SK-N-SH (cell line): ENCODE measurements at places on chromosomes 6 and 20.

DNA sequence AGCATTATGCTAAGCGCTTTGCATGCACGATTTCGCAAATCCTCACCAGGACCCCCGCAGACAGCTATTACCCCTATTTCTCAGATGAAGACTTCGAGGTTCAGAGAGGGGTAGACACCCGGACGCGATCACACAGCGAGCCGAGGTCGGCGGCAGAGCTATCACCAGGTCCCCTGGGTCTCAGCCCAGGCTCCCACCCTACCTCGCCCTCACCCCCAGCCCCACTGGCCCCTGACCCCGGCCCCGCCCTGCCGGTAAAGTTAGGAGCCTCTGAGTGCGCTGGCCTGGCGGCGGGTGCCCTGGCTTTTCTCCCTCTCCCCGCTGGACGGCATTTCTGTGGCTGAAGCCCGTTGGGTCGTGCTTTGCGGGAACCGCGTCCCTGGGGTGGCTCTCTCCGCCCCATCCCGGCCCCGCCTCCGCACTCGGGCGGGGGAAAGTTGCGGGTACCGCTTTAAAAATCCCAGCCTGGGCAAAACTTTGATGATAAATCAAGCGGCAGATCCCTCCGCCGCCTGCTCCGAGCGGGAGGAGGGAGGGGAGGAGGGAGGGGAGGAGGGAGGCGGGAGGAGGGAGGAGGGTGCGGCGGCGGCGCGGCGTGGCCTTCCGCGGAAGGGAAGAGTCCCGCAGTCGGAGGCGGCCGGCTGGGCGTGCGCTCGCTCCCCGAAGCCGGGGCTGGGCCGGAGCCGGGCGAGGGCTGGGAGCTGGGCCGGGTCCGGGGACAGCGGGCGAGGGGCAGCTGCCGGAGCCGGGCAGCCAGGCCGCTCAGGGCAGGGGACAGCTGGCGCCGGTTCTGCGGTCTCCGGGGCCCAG is at the start of gene VSTM2L:
Gene VSTM2L, plus strand, starts transcription at position 624 of the 810 bp plus-strand sequence. CDS start 224 bp downstream, outside the sequence.
- DNase-seq: peak; percentile 88

DNA sequence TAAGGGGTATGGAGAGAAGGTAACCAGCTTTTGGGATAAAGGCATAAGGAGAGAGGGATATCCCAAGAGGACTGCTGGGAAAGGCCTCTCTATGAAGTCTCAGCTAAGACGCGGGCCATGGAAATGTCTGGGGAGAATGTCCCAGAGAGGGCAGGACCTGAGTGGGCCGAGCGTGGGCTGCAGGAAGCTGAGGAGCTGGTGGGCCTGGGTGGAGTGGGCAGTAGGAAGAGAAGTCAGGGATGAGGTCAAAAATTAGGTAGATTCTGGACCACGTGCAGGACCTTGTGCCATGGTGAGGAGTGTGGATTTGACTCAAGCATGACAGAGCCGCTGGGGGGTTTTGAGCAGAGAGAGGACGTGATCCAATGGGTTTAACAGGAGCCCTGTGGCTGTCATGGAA is 66.5 kb upstream of the SULF2 start:
- DNase-seq: no peak

- DNase-seq: no peak
Observed at GRCh38 chr20:21496452-21496851, 17.4 kb downstream of the NKX2-2 start.

DNA sequence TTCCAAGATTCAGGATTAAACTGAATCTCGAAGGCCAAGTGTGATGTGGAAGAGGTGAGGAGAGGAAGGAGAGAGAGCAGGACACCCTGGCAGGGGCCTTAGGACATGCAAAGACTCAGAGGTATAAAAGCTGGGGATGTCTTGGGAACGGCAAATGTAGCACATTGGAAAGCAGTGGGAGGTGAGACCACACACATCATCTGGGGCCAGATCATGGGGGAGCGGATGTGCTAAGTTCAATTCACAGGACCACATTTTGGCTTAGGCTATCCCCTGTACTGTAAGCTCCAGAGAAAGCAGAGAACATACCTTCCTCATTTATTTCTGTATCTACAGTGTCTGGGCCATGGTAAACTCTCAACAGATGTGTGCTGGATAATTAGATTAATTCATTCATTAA is 59.5 kb upstream of the MBOAT1 start:
- DNase-seq: no peak

DNA sequence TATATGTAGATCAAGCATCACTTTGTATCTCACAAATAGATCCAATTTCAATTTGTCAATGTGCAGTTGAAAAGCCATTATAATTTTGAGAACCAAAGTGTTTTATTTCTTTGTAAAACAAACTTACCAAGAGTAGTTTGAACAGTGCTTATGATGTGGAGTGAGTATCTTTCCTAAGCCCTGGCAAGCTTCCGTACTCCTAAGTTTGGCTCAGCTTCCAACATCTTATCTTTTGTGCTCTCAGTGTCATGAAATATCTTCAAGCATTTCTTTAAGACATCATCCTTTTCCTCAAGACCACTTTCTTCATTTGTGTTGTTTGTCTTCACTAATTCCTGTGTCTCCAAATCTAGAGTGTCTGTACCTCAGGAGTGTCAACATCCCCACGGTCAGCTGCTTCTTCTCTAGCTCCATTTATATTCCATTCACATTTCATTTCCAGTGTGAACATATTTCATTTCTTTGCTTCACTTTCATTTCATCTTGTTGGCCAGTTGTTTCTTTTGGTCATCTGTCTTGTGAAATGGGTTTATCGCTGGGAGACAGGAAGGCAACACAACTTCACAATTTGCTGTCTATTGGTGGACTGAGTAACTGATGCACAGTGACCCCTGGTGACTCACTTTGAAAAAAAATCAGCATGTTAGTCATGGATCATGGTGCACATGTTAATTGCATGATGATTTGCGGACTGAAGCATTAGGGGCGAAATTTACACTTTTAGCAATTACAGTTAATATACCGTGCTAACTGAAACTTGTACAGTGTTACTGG is 36.9 kb downstream of the SLC24A3 start:
- DNase-seq: no peak

GRCh38 chr20:1130058-1130694 is 11.8 kb downstream of the PSMF1 start:
- no peak for DNase-seq
